ENCODE measurements at places on chromosomes 12 and 14. TPM values are rescaled to one million over a fixed set of nuclear protein-coding genes. Genes with fewer than 3 reads are reported as not detected.

Gene NRXN3
- under 0.01 TPM for total RNA-seq

Gene KRT73
- total RNA-seq, result 21.4 TPM

Gene CCDC197
- not detected for total RNA-seq

Gene FAM222A
- 1.0 TPM for total RNA-seq

All from mononuclear cell (primary cell).